ENCODE measurements at places on chromosomes 13 and 19.

- no peak for DNase-seq
Observed at GRCh38 chr19:460877-461720, at the start of gene SHC2. TSS of gene SHC2 (minus strand) at chr19:461033. CDS start at chr19:460996, 37 bp downstream.

DNA sequence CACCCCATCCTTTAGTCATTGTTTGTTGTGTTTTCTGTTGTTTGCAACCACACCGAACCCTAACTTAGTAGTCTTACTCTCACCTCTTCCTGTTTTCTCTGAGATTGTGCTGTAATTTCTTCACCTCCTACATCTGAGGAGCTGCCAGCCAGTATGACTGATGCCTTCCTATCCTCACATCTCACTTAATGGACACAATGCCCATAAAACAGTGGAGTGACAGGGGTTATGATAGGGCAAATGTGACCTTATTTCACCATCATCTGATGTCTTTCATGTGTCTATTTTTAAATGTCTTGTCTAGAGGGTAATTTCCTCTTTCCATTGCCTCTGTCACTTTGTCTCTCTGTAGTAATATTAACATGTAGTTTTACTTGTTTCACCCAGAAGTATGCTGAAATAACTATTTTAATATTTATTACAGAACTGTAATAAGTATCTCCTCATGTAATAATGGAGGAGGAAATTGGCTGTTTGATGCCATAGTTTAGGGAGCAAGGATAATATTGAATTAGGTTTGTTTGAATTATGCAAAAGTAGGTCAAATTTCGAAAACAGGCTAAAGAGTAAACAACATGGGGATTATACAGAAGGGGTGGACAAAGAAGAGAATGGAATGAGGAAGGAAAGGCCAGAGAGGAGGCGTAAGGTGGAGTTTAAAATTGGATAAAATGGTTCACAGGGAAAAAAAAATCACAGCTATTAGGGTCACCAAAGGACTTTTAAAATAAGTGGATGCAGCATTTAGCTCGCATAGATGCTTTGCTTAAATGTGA lies 103.5 kb upstream of the SPRY2 start:
- no peak for DNase-seq

DNA sequence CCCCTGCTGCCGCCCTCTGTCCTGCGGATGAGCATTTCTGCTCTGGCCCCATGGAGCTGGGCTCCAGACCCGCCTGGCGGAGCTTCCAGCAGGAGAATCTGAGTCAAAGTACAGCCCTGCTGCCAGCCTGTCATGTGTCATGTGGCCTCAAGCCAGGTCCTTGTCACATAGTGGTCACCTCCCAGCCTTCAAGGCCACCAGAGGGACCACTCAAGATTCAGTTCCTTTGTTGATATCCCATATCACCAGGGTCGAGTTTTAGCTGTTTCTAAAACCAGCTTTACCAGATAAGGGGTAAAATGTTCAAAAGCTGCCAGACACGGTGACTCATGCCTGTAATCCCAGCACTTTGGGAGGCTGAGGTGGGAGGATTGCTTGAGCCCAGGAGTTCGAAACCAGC lies 13.4 kb downstream of the THOP1 start:
- no peak for DNase-seq

- no peak for DNase-seq
Observed at GRCh38 chr19:3014135-3014534, 14.9 kb downstream of the TLE2 start.

DNA sequence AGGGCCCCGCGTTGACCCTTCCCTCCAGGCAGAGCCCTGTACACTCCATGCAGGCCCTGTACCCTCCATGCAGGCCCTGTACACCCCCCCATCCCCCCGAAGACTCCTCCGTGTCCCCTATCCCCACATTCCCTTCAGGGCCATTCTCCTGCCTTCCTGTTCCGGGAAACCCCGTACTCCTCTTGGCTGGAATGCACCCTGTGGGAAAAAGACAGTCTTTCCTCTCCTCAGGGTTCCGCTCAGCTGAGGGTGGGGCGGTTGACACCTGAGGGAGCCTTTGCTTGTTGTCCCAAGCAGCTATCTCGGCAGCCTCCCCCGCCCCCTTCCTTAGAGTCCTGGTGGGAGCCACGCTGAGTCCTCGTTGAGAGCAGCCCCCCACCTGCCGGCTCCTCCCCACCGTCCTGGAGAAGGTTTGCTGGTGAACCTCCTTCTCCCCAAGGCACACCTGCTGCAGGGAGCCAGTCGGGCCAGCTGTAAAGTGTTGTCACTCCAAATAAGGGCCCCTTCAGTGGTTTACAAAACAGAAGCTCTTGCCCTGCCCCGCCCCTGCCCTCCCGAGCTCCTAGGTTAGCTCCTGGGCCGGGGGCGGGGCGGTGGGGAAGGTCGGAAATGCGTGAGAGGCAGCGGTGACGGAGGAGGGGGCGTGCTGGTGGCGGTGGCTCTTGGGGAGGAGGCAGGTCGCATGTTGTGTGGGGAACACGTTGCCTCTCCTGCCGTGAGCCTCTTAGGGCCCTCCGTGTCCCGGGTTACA lies 1.5 kb downstream of the GNA11 start:
- DNase-seq: peak; percentile 75

DNA sequence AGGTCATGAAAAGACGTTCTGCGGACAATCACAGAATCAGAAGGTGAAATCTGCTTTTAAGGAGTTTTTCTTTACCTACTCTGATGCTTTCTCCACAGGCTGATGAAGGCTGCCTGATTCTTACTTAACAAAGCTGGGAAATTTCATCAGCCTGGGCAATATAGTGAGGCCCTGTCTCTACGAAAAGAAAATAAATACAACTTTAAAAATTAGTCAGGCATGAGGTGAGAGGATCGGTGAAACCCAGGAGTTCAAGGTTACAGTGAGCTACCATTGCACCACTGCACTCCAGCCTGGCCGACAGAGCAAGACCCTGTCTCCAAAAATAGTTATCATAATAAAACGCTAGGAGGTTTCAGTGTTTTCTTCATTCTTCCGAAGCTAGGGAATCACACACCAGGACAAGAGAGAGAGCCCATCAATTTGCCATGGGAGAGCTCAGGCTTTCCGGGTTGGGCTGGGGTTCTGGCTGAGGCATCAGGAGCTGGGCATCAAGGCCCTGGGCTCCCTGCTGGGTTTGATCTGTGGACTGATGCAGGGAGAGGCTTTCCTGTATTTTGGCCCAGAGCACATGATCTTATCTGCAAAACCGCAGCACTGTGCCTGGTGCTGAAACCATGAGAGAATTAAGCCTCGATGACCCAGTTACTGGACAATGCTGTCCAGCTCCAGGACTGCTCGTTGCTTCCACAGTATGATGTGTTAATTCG lies 25.1 kb upstream of the CEBPG start:
- no peak for DNase-seq

DNA sequence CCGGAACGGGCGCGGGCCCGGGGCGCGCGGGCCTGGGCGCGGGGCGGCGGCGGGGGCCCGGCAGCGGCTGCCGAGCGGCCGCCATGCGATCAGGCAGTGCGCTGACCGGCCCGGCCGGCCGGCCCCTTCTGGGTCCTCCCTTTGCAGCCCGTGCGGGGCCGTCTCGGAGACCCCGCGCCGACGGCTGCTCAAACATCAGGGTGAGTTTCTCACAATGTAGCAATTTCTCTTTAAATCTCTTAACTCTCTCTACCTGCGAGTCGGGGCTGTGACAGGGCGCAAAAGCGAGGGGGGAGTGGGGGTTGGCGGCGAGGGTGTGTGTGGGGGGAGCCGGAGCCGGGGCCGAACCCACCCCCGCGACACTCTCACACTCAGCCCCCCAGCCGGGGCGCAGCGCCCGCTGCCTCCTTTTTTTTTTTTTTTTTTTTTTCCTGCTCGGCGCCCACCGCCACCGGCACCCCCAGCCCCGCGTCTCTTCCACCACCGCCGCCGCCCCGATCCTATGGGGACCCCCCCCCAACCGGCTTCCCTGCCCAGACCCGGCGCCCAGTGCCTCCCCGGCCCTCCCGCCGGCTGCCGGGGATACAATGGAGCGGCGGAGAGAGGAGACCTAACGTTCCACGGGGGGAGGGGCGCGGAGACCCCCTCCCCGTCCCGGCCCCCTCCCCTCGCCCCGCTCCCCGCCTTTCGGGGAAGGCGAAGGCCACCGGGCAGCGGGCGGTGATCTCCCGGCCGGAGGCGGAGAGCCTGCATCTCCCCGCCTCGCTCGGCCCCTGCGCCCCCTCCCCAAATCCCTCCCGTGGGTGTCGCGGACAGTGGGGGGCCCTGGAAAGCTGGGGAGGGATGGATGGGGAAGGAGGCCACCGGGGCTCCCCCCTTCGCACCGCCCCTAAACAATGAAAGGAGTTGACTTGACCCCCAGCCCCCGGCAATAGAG lies at the start of gene BICRA:
Gene BICRA, plus strand, starts transcription at position 166 of the 937 bp plus-strand sequence. CDS start 64,441 bp downstream, outside the sequence.
- DNase-seq: peak; percentile 75

DNA sequence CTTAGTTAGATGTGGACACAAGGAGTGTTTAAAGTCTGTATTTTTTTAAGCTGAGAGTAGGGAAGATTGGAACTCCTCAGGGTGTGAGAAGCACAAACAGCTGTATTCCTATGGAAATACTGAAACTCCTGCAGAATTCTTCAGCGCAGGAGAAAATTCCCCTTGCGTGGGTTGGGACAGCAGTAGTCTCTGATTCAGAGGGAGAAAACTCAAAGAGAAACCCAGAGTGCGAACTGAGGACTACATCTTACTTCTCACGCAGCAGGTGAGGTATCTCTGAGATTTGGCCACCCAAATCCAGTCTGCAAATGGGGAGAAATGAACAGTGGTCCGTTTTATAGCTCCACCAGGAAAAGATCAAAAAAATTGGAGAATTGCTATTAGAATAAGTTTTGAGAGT lies 60.9 kb downstream of the FRY start:
- DNase-seq: no peak

- DNase-seq: no peak
Observed at GRCh38 chr13:52786766-52787165, 47.1 kb upstream of the CNMD start.
